ENCODE measurements at places on chromosomes 4 and X.

- DNase-seq: no peak
Measured at GRCh38 chr4:40749717-40750460, at the start of gene NSUN7. Gene NSUN7, plus strand, starts transcription at chr4:40749955. Its CDS starts 739 bp downstream, at chr4:40750694.

GRCh38 chrX:153970357-153971123 is 1.1 kb downstream of the HCFC1 start:
- DNase-seq: no peak

DNA sequence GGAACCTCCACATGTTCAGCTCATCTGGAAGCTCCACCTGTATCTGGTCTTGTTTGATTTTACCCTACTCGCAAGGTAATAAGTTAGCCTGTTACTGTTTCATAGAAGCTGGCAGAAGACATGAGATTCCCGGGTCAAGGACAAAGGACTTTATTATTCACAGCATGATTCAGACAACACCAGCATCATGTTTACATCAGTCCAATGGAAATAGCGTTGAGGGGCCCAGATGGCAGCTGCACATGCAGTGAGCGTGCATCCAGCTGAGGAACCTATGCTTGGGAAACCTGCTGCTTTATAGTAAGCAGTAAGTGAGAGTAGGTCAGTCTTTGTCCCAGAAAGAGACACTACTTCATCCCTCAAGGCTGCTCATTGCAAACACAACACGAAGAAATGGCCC is 19.8 kb downstream of the TSPAN5 start:
- no peak for DNase-seq

DNA sequence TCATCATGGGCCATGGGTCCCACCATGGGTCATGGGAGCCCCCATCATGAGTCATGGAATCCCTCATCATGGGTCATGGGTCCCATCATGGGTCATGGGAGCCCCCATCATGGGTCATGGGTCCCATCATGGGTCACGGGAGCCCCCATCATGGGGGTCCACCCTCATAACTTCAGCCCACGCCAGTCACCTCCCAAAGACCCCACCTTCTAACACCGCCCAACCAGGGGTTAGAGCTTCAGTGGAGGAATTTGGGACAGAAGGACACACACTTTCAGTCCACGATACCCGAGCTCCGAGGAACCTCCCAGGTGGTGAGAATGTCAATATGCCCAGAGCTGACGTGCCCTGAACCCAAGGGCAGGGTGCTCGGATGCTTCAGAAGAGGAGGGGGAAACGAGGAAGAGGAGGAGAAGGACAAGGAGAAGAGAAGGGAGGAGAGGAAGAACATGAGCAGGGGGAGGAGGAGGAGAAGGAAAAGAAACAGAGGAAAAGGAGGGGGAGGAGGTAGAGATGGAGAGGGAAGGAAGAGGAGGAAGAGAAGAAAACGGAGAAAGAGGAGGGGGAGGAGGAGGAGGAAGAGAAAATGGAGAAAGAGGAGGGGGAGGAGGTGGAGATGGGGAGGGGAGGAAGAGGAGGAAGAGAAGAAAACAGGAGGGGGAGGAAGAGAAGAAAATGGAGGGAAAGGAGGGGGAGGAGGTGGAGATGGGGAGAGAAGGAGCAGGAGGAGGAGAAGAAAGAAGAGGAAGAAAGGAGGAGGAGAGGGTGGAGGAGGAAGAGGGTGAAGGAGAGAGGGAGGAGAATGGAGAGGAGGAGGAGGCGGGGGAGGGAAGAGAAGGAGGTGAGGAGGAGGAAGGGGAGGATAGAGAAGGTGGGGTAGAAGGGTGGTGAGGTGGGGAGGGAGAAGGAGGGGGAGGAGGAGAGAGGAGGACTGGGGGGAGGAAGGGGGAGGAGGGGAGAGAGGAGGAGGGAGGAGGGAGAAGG is 17.7 kb downstream of the IL3RA start:
- DNase-seq: no peak

- no peak for DNase-seq
Measured at GRCh38 chr4:150337734-150338133, 244.2 kb upstream of the MAB21L2 start.

- DNase-seq: no peak
Measured at GRCh38 chrX:88604433-88605221, 142.4 kb upstream of the CPXCR1 start.

DNA sequence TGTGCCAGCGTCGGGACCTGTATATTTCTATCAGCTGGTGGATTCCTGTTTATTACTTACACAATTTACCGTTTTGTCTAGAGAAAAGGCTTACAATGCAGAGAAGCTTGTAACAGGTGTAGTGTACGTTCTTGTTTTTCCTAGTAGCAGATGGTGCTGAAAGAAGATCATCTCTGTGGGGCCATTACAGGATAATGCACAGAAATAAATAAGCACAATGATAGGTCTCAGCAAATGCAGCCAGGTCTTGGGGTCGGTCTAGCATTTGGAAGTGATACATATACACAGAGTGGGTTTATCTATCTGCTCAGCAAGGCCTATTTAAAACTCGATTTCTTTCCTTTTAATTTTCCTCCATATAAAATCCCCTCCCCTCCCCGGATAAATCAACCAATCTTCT is 180.9 kb upstream of the LCORL start:
- no peak for DNase-seq

DNA sequence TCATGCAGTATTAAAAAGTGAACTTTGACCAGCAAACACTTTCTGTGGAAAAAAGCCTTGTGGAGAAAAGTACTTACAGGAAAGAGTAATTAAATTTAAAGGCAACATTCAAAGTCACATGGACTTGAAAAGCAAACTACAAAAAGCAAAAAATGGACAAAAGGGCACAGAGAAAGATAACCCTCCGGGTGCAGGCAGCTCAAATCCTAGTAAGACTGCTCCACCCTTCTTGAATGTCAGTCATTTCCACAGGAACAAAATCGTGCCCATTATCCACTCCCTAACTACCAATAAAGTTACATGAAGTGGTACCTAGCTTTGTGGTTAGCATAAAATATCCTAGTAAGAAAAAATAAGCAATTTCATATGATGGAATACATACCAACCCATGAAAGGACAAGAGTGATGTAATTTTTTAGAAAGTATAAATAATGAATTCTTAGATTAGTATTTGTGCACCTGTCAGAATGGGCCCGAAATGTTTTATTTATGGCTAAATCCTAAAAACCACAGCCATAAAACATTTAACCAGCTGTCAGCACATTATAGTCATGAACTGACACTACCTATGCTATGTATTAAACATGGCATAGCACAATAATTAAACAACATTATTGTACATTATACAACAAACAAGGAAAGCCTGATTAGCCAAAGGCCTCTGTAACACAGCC is 43.3 kb downstream of the MAML3 start:
- DNase-seq: no peak

DNA sequence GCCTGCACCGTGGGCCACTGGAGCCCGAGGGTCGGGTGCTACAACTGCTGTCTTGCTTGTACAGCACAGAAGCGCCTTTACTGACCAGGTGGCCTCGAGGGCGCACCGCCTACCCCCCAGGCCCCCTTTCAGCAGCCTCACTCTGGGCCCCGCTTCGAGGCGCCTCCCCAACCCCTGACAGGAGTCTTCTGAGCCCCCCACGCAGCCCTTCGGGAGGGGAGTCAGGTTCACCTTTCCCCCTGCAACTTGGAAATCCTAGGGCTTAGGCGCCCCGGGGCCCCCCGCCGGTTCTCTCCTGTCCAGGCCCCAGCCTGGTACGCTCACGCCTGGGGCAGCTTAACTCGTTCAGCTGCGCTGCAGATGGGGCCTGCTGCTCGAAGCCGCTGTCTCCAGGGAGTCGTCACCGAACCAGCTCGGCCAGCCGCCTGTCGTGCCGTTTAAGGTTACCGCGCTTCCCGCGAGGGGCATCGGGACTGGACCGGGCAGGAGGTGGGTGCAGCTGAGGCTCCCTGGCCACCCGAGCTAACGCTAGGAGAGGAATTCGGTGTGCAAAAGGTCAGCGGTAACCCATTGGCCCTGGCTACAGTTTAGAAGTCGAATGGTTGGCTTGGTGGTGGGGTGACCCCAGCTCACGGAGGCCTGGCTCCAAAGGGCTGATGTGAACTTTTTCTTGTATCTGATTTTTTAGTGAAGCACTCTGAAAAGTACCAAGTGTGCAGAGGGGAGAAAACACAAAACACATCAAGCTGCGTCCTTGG is 58.9 kb upstream of the BCOR start:
- no peak for DNase-seq

- DNase-seq: no peak
Measured at GRCh38 chr4:179596621-179597020, 2154.4 kb upstream of the AGA start.

GRCh38 chr4:151315212-151315886 is 10.1 kb downstream of the SH3D19 start:
- DNase-seq: no peak

DNA sequence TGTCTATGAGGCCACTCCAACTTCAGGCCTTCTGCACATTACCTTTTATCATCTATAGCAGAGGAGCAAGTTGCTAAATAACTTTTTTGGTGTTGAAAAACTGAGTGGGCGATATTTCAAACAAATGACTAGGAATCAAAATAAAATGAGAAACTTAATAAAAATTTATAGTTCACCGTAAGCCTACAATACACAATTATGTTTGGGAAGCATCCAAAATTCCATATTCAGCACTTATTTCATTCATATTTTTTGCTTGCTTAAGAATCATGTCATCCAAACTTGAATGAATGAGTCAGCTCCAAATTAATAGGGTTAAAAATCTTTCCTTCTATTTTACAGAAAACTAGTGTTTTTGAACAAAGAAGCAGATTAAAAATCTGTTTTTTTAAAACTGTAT is 119.1 kb downstream of the SH3RF1 start:
- DNase-seq: no peak

- no peak for DNase-seq
Measured at GRCh38 chr4:114389070-114389685, 209.4 kb upstream of the UGT8 start.

DNA sequence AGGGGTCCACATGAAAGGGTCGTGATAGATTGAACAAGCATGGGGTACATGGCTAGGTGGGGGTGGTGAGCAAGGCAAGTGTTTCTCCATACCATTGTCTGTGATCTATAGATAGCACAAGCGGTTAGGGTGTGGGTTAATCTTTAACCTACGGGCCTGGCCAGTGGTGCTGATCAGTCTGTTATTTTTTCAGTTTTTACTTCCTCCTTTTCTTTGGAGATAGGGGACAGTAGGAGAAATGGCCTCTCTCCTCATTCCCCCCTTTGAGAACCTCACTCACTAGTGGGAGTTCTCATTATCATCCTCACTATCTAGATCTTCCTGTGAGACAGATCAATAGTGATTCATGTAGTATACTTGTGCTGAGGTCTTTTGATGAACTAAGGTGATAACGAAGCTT is 16.2 kb upstream of the GPKOW start:
- no peak for DNase-seq

- DNase-seq: no peak
Measured at GRCh38 chr4:23333556-23333945, 556.3 kb downstream of the PPARGC1A start.

DNA sequence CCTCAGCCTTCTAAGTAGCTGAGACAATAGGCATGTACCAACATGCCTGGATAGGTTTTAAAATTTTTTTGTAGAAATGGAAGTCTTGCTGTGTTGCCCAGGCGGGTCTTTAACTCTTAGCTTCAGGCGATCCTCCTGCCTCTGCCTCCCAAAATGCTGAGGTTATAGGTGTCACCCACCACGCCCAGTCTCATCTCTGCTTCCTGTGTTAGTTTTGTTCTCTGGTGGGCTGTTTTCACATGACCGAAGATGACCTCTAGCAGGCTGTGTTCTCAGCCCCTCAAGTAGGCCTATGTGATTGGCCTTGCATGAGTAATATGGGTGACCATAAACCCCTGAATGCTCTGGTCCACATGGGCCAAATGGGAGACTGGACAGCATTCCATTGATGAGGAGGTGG is 56.8 kb upstream of the MSANTD1 start:
- no peak for DNase-seq

GRCh38 chr4:154189346-154189745 is 302.3 kb downstream of the DCHS2 start:
- DNase-seq: no peak

DNA sequence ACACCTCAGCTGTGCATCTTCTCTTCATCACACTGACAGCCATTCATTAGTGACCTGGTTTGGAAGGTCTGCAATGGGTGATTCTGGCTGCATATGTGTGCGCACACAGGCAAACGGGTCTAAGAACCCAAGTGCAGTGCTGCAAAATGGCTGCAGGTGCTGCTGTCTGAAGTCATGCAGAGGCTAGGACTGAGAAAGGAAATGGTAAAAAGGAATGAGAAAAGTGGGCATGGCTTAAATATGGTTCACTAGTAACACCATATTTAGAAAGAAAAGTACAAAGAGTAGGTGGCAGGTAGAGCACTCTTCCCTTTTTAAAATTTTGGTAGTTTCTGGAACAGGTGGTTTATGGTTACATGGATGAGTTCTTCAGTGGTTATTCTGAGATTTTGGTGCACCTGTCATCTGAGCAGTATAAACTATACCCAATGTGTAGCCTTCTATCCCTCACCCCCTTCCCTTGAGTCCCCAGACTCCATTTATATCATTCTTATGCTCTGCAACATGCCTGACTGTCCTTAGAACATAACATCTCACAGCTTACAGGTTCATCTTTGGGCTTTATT is 78.4 kb downstream of the CCNG2 start:
- no peak for DNase-seq

DNA sequence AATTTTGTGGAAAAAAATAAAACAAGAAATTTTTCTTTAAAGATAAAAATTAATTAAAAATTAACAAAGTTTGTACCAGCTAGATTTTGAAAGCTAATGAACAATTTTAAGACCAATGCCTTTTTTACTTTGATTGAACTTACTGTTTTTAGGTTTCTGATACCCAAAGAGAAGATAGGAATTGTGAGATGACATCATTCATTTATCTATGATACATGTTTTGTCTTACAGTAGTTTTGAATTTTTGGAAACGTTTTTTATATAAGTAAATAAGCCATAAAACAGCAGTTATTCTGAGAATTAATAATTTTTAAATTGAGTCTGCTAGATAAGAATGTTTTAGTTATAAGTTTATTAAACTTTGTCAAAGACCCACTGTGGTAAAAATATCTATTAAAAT is 65.0 kb upstream of the GPR174 start:
- DNase-seq: no peak
